ENCODE measurements at places on chromosomes 2 and 18. TPM values are rescaled to one million over a fixed set of nuclear protein-coding genes. Genes with fewer than 3 reads are reported as not detected.

The FBXO15 gene
- not detected for total RNA-seq

The LBX2 gene
- 3.8 TPM for total RNA-seq

The TEX44 gene
- total RNA-seq, result not detected

The CAVIN2 gene
- total RNA-seq, result 171 TPM

The ZRANB3 gene
- total RNA-seq, result 7.9 TPM

The CACNB4 gene
- total RNA-seq, result 0.30 TPM

The PRR30 gene
- not detected for total RNA-seq

The MGAT5 gene
- 84.1 TPM for total RNA-seq

GRCh38 chr2:113291191-113291590 is 12.5 kb upstream of the PAX8 start:
- DNase-seq, result no peak

- peak; percentile 31 for DNase-seq
Observed at GRCh38 chr2:172726172-172726735, 9.4 kb upstream of the RAPGEF4 start.

GRCh38 chr2:120783371-120783791 is 47.7 kb downstream of the GLI2 start:
- DNase-seq, result peak; percentile 27

DNA sequence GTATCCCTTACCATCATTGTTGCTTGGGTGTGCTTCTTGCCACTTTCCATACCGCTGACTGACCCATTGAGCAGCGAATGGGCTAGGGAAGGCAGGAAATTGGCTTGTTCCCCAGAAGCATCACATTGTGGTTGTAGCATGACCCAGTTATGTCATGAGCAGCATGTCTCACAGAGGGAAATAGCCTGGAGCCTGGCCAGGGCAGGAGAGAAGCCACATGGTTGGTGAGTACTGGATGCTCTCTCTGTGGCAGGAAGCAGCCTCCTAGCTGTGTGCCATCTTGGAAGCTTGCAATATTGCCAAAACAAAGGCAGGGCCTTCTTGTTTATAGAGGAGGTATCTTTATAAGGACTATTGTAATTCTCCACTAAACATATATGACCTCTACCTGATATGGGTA is 482.6 kb downstream of the PIK3C3 start:
- no peak for DNase-seq

DNA sequence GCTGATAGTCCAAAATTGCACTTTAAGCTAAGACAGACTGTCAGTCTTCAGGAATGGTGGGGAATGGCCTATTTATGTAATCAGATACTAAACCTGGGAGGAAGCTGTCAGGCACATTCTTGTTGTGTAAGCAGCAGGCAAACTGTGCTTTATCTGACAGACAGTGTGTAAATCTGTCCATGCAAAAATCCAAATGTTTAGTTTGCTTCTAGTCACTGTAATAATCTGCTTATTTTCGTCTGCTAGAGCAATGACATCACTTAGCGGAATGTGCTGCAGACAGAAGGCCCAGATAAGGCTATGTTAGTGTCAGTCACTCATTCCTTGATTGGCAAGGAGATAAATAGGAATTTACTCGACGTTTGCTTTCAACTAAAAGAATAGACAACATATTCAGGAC is 263.5 kb downstream of the ZNF407 start:
- peak; percentile 6 for DNase-seq

GRCh38 chr2:203873921-203874631 is 6.5 kb downstream of the CTLA4 start:
- no peak for DNase-seq

GRCh38 chr2:204201507-204201906 is 264.9 kb downstream of the ICOS start:
- DNase-seq, result no peak

GRCh38 chr2:102977426-102978090 is 215.7 kb downstream of the TMEM182 start:
- no peak for DNase-seq

DNA sequence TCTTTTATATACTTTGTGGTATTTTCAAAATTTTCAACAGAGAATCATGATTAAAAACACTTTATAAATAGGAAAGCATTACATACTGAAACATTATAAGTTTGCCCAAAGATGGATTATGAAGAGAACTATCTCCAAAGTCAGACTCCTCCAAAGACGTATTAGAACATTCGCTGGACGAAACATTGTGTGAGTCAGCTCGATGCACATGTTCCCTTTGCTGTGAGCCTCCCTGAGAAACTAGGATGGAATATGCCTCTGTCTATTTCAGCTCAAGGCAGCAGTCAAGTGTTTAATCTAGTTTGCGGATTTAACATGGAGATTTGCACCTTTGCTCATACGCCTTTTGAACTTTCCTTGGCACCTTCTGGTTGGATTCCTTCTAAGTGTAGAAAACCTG is 92.2 kb upstream of the NCKAP5 start:
- DNase-seq, result no peak

GRCh38 chr2:156471762-156472161 is 35.6 kb downstream of the GPD2 start:
- DNase-seq, result no peak

DNA sequence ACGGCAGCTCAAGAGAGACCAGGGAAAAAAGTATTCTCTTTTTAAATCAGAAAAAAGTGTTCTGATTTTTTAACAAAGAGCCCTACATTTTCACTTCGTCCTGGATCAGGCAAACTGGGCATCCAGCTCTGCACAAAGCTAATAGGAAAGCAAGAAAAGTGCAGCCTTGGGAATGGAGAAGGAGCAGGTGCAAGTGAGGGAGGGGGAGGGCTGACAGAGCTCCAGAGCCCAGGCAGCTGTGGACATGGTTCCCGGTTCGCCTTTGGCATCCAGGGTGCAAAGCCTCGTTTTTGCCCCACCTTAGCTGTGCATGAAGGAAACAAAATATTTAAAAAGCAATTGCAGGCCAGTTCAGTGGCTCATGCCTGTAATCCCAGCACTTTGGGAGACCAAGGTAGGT is 82.2 kb downstream of the FAM124B start:
- DNase-seq, result no peak

GRCh38 chr2:228426502-228427216 is 245.2 kb upstream of the SPHKAP start:
- DNase-seq, result no peak

DNA sequence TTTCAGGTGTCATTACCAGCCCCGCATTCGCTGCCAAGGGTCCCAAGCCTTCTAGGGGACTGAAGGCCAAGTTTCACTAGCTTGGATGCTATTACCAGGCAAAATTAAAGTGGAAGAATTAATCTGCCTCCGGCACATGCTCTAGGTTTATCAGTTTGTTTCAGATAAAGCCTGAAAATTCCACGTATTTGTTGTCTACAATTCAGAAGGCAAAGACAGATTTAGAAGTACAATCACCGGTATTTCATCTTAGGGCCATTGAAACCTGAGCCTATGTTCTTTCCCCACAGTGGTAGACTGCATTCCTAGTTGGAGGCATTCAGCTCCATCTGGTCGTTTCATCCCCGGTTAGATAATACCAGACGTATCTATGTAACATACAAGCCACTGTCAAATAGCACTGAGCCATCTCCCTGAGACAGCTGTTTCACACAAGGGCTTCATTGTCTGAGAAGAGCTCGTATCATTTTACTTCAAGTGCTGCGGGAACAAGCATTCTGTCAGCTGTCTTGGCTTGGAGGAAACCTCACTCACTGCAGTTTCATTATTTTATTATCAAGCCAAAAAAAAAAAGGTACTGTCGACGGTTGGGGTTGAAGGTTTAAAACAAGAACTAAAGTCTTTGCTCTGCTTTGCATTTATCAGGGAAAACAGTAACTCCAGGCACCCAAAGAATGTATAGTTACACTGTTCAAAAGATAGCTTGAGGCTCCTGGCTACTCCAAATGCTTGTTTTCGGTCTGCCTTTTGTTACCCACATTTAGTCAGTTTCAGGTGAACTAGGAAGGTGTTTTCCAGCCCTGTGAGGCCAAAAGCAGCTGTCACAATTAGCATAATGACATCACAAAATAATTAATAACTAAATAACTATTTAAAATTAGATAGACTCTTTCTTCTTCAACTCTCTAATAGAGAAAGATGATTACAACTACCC is 76.7 kb downstream of the TGIF1 start:
- no peak for DNase-seq

GRCh38 chr2:47344890-47345589 is 57.9 kb upstream of the MSH2 start:
- peak; percentile 93 for DNase-seq

DNA sequence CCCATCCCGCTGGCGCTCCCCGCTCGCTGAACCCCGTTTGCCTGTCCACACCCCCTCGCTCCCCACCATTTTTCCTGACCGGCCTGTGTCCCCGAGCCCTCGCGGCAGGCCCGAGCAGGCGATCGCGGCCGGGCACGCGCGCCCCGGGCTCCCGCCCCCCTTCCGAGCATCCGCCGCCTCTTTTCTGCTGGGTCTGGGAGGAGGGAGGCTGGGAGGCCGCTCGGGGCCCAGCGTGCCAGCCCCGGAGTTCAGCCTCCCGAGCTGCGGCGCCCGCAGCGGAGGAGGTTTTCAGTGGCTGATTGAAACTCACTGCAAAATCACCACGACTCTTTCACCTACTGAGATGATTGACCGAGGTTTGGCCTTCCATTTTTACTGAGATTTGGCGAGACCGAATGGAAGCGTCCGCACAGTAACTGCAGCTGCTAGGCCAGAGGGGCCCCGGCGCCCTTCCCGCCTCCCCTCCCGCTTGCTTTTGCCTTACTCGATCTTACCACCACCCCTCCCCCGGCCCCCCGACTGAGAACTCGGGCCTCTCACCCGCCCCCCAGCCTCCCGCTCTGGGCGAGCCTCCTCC is 4.8 kb downstream of the SOX11 start:
- no peak for DNase-seq

DNA sequence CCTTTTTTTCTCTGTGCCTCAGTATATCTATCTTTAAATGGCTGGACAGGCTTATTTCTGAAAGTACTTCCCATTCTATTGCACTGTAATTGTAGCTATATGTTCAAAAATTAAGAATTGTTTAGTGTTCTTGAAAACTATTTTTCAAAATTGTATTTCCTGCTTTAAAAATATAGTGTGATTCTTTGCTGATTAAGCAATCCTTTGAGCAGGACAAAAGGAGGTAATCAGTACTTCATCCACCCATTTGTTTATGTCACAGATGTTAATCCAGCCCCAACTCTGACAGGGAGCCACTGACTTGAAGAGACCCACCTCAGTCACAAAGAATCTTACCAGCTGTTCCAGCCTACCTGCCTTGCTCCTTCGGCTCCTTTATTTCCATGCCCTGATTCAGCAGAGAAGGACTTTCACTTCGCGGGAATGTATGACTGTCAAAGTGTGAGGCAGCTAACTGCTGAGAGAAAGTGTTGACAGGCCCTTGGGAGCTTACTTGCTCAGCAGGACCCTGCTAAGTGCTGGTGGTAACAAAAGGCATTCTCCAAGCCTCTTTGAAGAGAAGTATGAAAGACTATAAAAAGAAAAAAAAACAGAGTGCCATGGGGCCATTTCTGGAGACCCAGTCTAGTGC is 393.3 kb upstream of the CYRIA start:
- DNase-seq, result no peak

DNA sequence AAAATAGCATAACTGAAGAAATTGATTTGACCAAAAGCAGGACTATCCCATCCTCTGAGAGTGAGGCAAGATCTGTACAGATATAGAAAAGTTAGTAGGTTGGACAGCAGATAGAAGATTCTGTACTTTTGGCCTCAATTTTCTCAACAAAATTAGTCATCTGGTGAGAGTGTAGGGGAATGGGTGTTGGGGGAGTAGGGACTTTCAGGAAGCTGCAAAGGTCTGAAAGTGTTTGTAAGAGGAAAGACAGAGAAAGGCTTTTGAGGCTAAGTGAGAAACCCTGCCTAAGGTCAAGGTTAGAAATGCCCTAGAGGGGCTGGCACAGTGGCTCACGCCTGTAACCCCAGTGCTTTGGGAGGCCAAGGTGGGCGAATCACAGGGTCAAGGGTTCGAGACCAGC is 40.3 kb downstream of the DAPL1 start:
- no peak for DNase-seq

DNA sequence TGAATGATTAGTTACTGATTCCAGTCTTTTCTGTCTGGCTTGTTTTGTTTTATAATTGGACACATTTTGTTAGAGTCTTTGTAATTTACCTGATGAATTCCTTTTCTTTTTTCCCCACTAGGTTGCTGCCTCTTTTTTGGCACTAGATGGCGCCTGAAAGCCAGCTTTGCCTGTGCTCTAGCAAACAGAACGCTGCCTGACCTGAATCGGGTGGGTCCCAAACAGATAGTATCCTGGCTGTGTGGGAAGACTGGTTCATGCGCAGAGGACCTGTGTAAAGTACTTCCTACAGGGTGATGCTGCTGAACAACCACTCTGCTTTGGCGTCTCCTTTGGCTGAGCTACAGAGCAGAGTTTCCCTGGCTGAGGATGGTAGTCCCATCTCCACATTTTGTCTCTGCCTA is 288.2 kb downstream of the IKZF2 start:
- DNase-seq, result peak; percentile 29

DNA sequence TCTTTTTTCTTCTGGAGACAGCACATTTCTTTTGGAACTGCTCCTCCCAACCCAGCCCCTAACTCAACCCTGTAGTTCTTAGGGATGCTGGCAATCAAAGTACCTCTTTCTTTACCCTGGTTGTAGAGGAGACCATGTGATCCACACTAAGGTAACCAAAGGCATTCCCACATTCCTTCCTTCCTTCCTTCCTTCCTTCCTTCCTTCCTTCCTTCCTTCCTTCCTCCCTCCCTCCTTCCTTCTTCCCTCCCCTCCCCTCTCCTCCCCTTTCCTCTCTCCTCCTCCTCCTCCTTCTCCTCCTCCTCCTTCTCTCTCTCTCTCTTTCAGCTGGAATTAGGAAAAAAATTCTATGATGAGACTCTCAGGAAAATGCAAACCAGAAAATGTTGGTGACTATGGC is 13.8 kb upstream of the RAPH1 start:
- no peak for DNase-seq

GRCh38 chr2:240139011-240139441 is 1.4 kb downstream of the OTOS start:
- no peak for DNase-seq

- no peak for DNase-seq
Observed at GRCh38 chr2:237235383-237236095, 149.8 kb downstream of the COPS8 start.

GRCh38 chr2:190447766-190448165 is 39.6 kb downstream of the MFSD6 start:
- no peak for DNase-seq
